ENCODE measurements at places on chromosomes 11 and 22.

DNA sequence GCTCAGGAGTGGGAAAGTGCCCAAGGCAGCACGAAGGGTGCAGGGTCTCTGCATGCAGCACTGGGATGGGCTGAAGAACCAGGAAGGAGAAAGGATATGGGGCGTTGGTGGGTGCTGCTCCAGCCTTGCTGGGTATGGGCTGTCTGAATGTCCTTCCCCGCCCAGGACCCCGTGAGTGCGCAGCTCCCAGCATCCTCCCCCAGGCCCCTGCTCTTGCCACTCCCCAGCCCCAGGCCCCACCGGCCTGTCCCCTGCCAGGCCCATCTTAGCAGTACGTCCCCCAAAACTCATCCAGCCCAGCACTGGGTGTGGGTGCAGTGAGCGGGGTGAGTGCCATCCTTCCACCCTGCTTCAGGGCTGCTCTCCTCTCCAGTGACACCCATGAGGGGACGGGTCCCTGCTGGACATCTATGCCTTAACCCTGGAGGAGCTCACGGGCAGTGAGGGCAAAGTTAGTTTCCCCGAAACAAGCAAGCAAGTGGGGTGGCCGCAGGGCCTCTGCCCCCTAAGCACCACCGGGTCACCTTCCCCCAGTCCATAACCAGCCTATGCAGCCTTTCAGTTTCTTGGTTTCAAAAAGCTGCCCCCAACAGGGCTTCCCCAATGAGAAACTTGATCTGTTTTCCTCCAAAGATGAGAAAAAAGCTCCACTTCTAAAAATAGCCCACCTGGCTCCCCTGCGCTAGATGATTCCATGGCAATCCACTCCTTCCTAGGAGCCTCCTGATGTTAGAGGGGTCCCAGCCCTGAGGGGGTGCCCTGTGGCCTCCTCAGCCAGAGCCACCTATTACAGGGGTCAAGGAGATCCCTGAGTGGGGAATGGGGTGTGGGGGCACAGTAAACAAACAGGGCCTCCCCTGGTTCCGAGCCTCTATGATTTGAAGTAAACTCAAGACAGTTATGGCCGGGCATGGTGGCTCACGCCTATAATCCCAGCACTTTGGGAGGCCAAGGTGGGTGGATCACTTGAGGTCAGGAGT lies 103.8 kb downstream of the MORC2 start:
- DNase-seq = no peak

DNA sequence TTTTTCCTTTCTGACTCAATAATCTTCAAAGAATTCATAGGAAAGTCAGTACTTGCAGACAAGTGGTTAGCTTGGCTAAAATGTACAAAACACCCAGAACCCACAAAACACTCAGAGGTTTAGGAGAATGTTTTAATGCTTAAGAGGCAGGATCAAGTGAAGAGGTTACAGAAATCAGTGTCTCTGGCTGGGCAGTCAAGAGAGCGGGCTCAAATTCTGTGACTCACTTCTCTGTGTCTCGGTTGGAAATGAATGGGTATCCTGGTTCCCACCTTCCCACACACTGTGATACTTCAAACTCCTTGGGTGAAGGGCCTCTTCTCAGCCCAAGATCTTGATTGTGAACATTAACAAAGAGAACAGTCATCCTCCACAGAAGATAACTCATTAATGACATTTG lies 3.8 kb downstream of the MPEG1 start:
- no peak for DNase-seq

- no peak for DNase-seq
Measured at GRCh38 chr11:64482588-64482987, 108.4 kb upstream of the SLC22A12 start.

DNA sequence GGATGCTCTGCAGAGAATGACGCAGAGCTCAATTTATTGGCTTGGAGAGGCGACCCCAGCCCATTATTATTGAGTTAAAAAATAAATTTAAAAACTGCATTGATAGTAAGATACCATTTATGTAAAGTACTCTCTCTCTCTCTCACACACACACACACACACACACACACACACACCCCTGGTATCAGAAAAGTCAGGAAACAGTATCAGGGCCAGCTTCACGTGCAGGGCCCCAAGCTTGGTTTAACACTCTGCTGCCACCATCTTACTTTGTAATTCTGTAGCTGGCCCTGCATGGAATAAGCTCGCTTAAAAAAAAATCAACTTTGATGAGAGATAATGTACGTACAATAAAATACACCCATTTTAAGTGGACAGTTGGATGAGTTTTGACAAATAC lies 59.8 kb upstream of the CD5 start:
- DNase-seq = no peak

DNA sequence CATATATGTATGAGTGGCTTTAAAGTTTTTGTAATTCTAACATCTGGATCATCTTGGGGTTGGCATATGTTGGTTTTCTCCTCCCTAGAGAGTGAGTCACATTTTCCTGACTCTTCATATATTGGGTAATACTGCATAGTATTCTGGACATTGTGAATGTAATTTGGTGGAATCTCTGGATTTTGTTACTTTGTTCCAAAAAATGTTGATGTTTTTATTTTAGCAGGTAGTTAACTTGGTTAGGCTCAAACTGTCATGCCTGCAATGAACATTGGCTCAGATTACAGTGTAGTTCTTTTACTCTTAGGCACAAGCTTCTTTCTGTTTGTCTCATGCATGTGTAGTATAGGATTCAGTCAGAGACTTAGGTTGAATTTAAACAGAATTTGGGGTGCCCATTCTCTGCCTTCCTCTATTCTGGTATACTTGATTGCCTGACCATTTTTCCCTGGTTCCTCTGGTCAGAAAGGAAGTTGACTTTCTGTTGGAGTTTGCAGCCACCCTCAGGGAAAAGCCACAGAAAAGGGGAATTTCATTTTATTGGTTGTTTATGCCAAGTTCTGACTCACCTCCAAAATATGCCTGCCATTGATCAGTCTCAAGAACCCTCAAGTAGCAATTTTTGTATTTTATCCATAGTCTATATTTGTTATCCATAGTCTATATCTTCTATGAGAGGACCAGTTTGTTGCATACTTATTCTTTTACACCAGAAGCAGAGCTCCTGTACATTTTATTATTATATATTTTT lies 151.7 kb downstream of the UVRAG start:
- peak; percentile 7 for DNase-seq

GRCh38 chr11:44450295-44450932 lies 115.0 kb upstream of the CD82 start:
- DNase-seq = no peak

DNA sequence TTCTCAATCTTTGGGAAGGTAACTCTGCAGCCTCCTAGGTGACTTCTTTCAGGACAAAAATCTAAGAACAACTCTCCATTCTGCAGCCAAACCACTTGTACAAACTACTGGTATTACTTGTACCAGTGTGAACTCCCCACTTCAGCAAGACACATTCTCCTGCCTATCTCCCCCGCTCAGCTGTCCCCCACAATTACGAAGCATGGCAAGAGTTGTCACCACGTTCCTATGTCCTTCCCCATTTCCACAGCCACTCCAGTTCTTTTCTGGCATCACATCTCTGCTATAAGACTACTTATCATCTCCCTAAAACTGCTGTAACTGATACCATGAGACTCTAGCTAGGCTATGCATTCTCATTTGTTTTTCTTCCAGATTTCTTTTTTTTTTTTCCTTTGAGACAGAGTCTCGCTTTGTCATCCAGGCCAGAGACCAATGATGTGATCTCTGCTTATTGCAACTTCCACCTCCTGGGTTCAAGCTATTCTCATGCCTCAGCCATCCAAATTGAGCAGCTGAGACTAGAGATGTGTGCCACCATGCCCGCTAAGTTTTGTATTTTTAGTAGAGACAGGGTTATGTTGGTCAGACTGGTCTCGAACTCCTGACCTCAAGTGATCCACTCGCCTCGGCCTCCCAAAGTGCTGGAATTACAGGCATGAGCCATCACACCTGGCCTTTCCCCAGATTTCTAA lies 71.9 kb upstream of the CDON start:
- DNase-seq = no peak

DNA sequence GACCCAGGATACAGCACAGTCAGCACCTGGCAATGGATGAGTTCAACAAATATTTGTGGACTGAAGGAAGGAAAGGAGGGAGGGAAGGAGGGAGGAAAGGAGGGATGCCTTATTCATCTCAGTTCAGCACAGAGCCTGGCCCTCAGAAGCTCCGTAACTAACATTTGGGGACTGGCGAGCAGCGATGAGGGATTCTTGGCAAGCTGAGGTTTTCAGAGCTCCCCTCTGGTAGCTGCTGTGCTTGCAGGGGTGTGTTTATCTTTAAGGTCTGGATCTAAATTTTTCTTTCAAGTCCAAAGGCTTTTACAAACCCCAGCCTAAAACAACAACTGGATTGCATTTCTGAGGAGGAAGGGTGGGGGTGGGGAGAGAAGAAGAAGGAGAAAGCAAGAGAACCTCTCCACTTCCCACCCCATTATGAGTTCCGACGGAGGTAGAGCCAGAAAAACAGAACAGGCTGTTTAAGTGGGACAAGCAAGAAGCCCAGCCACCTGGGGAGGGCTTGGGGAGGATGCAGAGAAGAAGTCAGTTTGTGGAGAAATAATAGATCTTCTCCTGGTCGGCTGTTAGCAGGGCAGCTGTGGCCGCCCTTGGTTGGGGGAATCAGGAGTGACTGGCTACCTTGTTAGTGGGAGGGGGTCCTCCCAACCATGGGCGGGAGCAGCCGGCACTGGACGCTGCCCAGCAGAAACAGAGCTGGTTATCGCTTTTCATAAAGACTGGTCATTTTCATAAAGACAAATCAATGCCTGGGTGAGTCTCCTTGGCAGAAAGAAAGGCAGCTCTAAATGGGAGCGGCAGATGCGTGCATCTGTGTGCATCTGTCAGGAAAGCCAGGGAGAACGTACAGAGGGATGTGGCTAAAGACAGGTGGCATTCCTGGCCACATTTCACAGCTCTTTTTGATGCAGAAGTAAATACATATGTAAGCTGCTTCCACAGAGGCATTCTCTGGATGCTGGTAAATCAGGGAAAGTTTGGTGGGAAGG lies 78.0 kb downstream of the TSPAN18 start:
- DNase-seq = no peak

GRCh38 chr11:101786421-101786820 lies 128.4 kb upstream of the CEP126 start:
- no peak for DNase-seq

DNA sequence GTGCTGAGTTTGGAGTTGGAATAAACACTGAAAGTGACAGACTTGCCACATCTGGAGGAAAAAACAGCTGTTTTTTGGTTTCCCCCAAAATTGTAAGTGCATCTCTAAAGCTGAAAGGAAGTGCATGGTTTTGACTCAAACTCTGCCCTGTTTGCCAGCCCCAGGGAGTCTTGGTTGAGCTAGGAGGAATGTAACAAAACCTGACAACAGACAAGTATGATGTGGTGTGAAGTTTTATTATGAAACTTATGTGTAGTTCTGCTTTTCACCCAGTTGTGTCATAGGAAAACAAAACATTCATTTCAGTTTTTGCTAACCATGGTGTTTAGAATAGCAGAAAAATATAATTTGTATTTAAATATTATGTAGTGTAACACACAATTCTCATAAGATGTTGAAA lies 31.7 kb upstream of the PDE3B start:
- DNase-seq = peak; percentile 74

GRCh38 chr22:21947040-21948014 lies 5.3 kb downstream of the PPM1F start:
- no peak for DNase-seq

DNA sequence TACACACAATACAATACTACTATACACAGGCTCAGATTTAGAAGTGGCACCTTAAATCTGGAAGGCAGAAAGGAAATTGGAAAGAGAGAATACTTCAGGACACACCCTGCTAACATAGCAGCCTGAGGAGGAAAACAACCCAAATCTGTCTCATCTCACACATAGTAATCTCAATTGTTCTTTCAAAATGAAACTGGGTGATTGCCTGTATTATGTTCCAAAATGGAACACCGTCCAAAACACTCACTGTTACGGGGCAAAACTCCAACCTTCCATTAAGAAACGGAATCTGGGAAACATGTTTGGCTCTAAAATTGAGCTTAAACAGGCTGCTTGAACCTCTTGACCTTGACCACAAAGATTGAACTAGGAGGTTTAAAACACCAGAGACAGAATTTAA lies 572.6 kb downstream of the OPCML start:
- no peak for DNase-seq

DNA sequence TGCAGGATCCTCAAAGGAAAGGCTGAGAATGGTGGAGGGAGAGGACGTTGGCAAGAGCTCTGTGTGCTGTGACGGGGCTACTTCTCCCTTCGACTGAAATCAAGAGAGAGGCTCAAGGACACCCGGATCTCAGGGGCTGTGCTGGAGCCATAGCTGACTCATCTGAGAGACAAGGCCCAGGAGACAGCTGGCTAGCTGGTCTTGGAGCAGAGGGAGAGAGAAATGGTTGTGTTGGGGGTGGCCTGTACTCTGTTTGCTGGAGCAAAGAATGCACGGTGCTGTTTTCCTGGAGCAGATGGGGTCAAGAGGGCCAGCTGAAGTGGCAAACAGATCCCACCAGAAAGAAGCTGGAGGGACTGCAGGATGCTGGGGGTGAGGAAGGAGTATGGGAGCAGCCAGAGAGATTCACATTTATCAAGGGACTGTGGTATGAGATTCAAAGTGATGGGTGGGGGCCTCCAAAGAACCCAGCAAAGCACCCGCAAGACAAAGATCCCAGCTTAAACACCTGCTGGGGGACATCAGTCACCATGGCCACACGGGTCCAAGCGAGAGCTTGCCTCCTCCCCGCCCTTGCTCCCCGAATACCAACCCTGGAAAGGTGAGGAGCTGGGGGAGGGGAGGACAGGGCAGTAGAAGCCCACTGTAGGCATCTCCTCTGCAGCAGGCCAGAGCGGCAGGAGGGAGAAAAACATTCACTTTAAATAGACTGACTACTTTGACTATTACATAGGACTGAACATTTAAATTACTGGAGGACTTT lies 40.8 kb downstream of the MAP6 start:
- DNase-seq = no peak

DNA sequence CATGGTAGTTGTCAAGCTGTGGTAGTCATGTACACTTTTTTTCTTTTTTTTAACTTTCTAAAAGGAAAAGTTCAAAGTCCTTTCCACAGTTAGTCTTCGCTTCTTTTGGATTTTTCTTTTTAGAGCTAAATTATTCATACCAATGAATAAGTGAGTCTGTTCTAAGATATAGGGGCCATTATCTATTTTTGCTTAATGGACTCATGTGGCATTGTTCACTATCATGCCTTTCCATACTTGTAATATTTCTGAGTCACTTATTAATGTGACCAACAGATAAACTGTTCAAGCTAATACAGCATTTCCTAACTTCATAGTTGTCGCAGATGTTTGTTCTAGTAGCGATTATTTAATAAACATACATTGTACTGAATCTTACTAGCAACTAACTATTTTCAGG lies 8.0 kb upstream of the B3GNT6 start:
- no peak for DNase-seq

GRCh38 chr22:23709107-23709506 lies 18.3 kb downstream of the RGL4 start:
- no peak for DNase-seq

All from CD14-positive monocyte (primary cell).